ENCODE measurements at places on chromosomes 1 and 21. TPM values are rescaled to one million over a fixed set of nuclear protein-coding genes. Genes with fewer than 3 reads are reported as not detected.

The TNFAIP8L2 gene
- total RNA-seq: 2.6 TPM

The LHX8 gene
- not detected for total RNA-seq

DNA sequence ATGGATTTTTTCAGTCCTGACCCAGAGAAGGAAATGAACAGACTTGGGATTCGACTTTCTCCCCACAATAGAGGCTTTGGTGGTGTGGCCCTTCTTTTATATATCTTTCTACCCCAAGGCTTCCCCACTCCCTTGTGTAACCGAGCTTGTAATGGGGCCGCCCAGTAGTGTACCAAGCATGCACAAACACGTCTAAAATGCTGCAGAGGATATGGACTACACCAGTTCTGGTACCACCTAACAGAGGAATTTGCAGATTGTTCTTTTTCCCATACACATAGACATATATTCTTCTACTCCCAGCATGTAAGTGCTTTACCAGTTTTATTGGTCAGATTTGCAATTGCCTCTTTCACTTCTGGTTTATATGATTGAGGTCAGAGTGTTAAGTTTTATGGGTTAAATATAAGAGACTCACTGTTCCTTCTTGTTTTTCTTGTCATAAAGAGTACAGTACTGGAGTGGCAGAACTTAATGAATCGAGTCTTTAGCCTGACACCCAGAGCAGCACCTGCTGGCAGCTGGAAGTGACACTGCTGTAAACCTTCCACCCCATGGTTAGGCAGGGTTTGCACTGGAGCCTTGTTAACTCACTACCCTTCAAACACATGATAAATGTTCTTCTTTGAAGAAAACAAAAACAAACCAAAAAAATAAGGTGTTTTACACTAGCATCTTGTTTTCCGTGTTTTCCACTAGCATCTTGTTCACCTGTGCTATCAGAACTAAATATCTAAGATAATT is 198.6 kb downstream of the PTPRC start:
- no peak for DNase-seq

- no peak for DNase-seq
These were observed 280.8 kb upstream of the DPYD start for GRCh38 chr1:98201666-98202081.

DNA sequence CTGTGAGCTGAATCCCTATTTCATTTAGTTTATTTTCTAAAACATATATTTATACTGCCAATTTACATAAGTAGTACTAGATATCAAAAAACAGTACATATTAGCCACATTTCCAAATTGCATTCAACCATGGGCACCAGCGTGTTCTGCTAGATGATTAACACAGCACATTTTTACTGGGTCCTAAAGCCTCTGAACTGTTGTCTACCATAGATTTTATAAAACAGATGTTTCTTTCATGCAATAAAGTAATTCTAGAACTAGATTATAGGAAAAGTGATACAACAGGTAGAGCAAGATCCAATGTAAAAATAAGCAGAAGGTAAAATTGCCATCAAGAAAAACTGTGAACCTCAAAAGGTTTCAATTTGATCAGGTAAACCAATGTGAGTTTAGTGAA is 108.6 kb downstream of the FAF1 start:
- no peak for DNase-seq

DNA sequence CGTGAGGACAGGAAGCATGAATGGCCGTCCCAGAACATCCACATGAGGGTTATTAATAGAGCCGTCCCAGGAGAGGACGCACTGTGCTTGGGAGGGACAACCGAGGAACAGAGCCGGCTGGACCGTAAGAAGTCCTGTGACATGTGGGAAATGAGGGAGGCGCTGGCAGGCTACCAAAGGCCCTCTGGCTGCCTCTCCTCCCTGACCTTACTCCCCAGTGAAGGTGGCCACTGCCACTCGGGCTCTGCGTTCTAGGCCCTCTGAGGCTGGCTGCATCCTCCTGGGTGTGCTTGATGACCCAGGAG is 15.5 kb upstream of the NPPB start:
- DNase-seq: peak; percentile 88
